GM04504 (cell line): ENCODE measurements at places on chromosomes 7 and 10.

- no peak for DNase-seq
Measured at GRCh38 chr10:21173802-21174714, 276.9 kb upstream of the NEBL start.

DNA sequence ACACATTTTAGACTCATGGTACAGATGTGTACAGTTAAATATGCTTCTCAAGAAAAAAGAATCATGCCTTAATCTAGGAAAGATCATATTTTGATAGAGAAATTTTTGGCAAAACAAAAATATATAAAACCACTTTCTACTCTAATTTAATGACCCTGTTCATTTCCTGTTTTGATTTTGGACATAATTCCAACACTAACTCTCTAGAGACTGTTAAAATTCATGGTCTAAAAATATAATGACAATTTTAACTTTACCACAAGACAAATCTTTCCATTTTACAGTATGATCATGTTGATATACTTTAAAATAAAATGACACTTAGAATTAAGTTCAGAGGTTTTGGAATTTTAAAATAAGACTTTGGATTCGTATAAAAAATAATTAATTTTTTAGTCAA is 45.2 kb downstream of the PRKG1 start:
- no peak for DNase-seq

GRCh38 chr7:2032876-2033407 is 199.8 kb downstream of the MAD1L1 start:
- DNase-seq, result no peak

DNA sequence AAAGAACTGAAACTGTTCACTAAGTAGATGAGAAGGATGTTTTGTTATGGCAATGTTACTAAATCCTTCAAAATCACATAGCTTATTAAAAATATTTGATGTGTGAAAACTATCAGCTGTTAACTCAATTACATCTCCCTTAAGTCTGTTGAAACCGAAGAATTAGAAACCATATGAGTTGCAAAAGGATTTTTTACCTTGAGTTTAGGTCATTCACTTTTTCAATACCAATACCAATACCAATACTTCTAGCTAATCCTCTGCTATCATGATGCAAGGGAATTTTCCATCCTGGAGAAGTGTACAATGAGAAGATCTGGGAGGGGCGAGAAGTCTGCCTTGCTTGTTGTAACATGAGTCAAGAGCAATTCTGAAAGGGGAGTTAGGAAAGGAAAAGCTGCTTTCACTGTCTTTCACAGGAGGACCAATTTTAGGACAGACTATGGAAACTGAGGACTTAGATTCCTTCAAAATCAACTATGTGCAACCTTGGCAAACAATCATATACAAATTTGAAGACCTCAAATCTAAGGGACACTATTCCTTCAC is 199.7 kb downstream of the IMMP2L start:
- DNase-seq, result no peak

DNA sequence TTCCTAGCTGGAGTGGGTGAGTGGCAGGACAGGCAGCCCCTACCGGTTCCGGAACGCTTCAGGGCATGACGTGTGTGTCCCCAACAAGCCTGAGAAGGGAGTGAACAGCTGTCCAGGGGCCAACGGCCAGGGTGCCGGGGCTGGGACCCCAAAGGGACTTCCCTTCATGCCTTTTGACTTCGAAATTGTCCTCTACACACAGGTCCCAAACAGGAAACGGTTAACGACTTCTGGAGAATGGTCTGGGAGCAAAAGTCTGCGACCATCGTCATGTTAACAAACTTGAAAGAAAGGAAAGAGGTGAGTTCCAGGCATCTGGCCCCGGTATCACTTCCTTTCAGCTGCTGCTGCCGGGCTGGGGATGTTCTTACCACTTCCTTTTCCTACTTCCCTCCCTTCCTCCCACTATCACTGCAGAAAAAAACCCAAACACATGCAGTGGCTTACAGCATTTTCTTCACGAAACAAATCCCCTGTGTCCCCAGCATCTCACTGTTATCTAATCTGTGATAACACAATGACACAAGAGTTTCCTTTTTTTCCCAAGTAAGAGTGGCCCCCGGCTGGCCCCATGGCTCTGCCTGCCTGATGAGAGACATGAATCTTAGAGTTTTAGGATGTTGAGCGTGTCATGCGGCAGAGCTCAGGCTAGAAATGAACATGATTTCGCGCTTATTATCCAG is 63.2 kb downstream of the MKI67 start:
- no peak for DNase-seq

DNA sequence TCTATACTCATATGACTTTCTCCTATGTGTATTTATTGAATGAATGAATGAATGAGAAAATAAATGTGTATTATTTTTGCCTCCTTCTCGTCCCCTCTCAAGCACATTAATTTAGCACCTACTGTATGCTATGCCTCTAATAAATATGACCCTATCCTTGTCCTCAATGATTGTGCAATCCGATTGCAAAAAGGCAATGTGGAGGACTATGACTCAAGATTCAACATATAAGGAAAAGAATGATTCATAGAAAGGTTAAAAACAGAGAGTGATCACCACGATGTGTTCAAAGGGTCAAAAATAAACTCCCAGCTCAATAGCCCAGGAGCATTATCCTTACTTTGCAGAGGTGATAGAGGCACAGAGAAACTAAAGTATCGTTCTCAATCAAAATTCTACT is 322.8 kb upstream of the SORCS1 start:
- DNase-seq, result no peak

DNA sequence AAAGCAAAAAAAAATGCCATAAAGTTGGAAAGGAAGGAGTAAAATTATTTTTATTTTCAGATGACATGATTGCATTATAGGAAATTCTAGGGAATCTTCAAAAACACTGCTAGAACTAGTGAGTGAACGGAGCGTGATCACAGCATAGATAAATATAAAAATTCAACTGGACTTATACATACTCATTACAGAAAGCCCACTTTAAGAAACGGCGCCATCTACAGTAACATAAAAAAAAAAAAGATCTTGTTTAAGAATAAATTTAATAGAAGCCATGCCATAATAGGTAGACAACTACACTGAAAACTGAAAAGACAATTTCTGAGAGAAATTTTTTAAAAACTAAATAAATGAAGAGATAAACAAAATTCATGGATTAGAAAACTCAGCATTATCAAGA is 623.1 kb upstream of the MGMT start:
- DNase-seq, result no peak

DNA sequence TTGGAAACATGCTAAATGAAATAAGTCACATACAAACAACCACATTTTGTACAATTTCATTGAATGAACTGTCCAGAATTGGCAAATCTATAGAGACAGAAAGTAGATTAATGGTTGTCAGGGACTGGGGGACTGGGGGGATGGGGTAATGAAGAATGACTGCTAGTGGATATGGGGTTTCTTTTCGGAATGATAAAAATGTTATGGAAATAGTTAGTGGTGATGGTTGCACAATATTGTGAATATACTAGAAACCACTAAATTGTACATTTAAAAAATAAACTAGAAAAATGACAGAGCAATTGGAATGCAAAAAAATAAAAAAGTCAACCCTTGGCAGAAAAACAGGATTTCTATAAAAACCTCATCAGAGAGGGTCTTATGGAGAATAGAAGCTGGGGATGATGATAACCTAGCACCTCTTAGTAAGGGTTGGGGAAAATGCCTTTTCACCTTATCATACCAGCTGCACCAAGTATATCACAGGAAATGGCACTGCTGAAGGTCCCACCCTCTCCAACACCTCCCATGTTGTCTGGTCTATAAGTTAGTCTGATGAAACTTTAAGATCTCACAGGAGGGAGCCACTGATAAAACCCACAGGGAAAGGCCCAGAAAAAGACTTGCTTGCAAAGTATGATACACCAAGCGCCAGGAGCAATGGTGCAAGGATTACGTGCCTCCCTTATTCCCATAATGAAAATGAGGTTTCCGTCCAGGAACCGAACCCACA is 23.1 kb upstream of the JAZF1 start:
- DNase-seq, result no peak
